ENCODE measurements at places on chromosomes 16 and 17. TPM values are rescaled to one million over a fixed set of nuclear protein-coding genes. Genes with fewer than 3 reads are reported as not detected.
A peak's percentile ranks its signal among the peaks of the same experiment; 100 is the strongest.

Gene HOXB7
- total RNA-seq, result 0.25 TPM

Gene NDRG4
- 664 TPM for total RNA-seq

Gene NT5C3B
- total RNA-seq, result 25.2 TPM

Gene CDRT15L2
- not detected for total RNA-seq

Gene MRPL58
- total RNA-seq, result 89.4 TPM

Gene KRTAP17-1
- not detected for total RNA-seq

Gene MYCBPAP
- not detected for total RNA-seq

Gene OTOP3
- total RNA-seq, result not detected

Gene ITGB4
- total RNA-seq, result 10.0 TPM

Gene RHOT2
- 82.1 TPM for total RNA-seq

Gene KRTAP2-1
- not detected for total RNA-seq

Gene SLC38A8
- not detected for total RNA-seq

Gene UBALD2
- 24.6 TPM for total RNA-seq

GRCh38 chr16:27232061-27232900 is 29.0 kb downstream of the KDM8 start:
- H3K27ac ChIP-seq, result no peak overlapping the region
- H3K4me3 ChIP-seq, result no peak overlapping the region
- H3K27me3 ChIP-seq, result no peaks in the 10 kb centered on the region

DNA sequence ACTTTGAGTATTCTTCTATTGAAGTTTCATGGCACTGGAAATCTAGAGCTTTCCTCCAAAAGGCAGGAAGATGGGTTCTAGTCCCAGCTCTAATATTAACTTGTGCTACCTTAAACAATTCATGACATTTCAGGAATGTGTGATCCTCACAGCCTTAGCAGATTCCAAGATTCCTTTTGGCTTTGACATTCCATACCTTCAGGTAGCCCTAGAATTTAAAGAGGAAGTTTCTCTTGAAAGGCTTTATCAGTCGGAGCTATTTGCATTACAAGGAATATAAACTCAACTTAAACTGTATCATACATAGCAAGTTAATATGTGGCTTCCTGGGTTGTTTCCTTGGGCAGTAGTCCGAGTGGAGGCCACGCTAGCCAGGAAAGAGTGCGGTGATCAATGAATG is 330.0 kb downstream of the SHISA9 start:
- no peaks in the 10 kb centered on the region for H3K4me1 ChIP-seq
- no peak overlapping the region for H3K27ac ChIP-seq
- H3K27me3 ChIP-seq, result no peaks in the 10 kb centered on the region
- no peak overlapping the region for H3K4me3 ChIP-seq
- no peak for DNase-seq

- no peaks in the 10 kb centered on the region for H3K36me3 ChIP-seq
- DNase-seq, result no peak
- H3K4me3 ChIP-seq, result no peak overlapping the region
- no peak overlapping the region for H3K27ac ChIP-seq
- H3K4me1 ChIP-seq, result peaks cover 26% of the 10 kb centered on the region
Measured at GRCh38 chr16:55571191-55571897, 4.9 kb downstream of the CAPNS2 start.

DNA sequence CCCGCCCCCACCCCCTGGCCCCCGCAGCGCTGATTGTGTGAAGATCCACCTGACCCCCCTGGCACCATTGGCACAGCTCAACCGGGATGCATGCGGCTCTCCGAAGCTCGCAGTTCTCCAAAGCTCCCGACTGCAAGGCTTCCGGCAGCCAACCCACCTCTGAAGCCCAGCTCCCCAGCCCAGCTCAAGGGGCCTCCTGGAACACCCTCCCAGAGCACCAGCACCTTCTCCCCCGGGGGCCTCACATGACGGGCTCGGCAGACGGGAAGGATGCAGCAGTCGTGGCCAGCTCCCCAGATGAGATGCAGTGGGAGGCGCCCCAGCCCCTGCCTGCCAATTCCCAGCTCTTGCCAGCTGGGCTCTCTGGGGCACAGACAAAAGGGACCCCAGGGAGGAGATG is 215.3 kb downstream of the ZNF423 start:
- no peak overlapping the region for H3K27ac ChIP-seq
- H3K36me3 ChIP-seq, result peaks cover 24% of the 10 kb centered on the region
- H3K27me3 ChIP-seq, result no peaks in the 10 kb centered on the region
- peaks cover 23% of the 10 kb centered on the region for H3K4me1 ChIP-seq
- H3K4me3 ChIP-seq, result no peak overlapping the region

DNA sequence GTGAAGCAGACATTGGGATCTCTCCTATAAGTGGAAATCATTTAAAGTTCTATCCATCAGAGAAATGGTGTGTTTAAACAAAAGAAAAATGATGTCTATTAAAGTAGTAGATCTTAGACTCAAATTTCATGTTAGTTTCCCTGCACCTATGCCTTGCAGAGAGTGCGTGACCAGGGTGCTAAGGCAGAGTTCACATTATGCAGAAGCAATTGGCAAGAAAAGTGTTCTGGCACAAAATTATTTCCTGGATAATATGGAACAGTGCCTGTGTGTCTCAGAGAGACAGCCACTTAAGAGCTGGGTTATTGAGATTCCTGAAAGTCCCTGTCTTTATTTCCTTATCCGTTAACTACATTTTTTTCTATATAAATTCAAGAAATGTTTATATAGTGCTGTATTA is 457.0 kb downstream of the CDH8 start:
- H3K36me3 ChIP-seq, result no peaks in the 10 kb centered on the region
- H3K27me3 ChIP-seq, result no peaks in the 10 kb centered on the region
- no peak overlapping the region for H3K27ac ChIP-seq

- H3K27me3 ChIP-seq, result no peaks in the 10 kb centered on the region
- H3K27ac ChIP-seq, result peak overlapping the region; percentile 85
- no peak for DNase-seq
- H3K36me3 ChIP-seq, result peaks cover 56% of the 10 kb centered on the region
- H3K4me1 ChIP-seq, result peaks cover 68% of the 10 kb centered on the region
Measured at GRCh38 chr17:75691801-75692626, 24.9 kb downstream of the SAP30BP start.

GRCh38 chr17:71976011-71976649 is 144.7 kb upstream of the SOX9 start:
- H3K36me3 ChIP-seq, result no peaks in the 10 kb centered on the region
- peak; percentile 69 for DNase-seq
- peaks cover 15% of the 10 kb centered on the region for H3K4me1 ChIP-seq
- H3K4me3 ChIP-seq, result peak overlapping the region; percentile 48
- H3K27ac ChIP-seq, result no peak overlapping the region

- no peak for DNase-seq
- H3K36me3 ChIP-seq, result peaks cover 96% of the 10 kb centered on the region
- no peaks in the 10 kb centered on the region for H3K4me1 ChIP-seq
- H3K27me3 ChIP-seq, result no peaks in the 10 kb centered on the region
Measured at GRCh38 chr17:80377798-80378197, 37.2 kb upstream of the ENDOV start.

- no peak for DNase-seq
- H3K36me3 ChIP-seq, result no peaks in the 10 kb centered on the region
- no peaks in the 10 kb centered on the region for H3K27me3 ChIP-seq
- H3K4me1 ChIP-seq, result no peaks in the 10 kb centered on the region
- no peak overlapping the region for H3K27ac ChIP-seq
Measured at GRCh38 chr17:65820306-65820705, 258.9 kb upstream of the AXIN2 start.

- H3K4me1 ChIP-seq, result peaks cover 42% of the 10 kb centered on the region
- no peak for DNase-seq
- no peaks in the 10 kb centered on the region for H3K27me3 ChIP-seq
- H3K4me3 ChIP-seq, result no peak overlapping the region
- peaks cover 13% of the 10 kb centered on the region for H3K36me3 ChIP-seq
- no peak overlapping the region for H3K27ac ChIP-seq
Measured at GRCh38 chr17:29393436-29393835, 3.3 kb downstream of the TAOK1 start.

DNA sequence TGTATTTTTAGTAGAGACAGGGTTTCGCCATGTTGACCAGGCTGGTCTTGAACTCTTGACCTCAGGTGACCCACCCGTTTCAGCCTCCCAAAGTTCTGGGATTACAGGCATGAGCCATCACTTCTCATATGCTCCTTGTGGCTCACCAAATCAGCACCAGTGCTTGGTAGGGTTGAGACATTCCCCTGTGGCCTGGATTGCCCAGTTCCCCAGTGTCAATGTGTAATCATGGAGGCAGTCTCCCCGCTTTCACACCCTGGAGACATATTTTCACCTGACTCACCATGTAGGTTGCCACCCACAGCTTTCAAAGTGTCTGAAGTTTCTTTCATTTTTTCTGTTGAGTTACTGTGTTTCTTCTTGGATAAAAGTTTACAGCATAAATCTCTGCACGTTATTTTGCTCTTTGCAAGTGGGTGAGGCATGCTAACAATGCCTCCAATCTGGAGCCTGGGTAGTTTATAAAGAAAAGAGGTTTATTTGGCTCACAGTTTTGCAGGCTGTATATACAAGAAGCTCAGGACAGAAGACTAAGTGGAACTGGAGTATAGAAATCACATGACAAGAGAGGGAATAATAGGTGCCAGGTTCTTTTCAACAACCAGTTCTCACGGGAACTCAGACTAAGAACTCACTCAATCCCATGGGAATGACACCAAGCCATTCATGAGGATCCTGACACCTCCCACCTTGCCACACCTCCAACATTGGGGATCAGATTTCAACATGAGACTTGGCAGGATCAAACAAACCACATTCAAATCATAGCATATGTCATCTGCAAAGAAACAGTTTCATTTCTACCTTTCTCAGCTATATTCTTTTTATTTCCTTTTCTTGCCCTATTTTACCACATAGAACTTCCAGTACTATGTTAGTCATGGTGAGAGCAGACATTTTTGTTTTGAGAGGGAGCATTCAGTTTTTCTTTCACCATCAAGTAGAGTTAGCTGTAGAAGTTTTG is 113.2 kb downstream of the PHKB start:
- H3K4me3 ChIP-seq, result no peak overlapping the region
- no peak overlapping the region for H3K27ac ChIP-seq
- H3K36me3 ChIP-seq, result no peaks in the 10 kb centered on the region

DNA sequence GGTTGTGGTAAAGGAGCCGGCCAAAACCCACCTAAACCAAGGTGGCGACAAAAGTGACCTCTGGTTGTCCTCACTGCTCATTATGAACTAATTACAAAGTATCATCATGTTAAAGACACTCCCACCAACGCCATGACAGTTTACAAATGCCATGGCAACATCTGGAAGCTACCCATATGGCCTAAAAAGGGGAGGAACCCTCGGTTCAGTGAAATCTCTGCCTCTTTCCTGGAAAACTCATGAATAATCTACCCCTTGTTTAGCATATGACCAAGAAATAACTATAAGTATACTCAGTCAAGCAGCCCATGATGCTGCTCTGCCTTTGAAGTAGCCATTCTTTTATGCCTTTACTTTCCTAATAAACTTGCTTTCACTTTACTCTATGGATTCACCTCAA is 72.2 kb downstream of the CYLD start:
- no peaks in the 10 kb centered on the region for H3K27me3 ChIP-seq
- no peaks in the 10 kb centered on the region for H3K4me1 ChIP-seq
- H3K4me3 ChIP-seq, result no peak overlapping the region
- H3K27ac ChIP-seq, result no peak overlapping the region
- no peaks in the 10 kb centered on the region for H3K36me3 ChIP-seq

DNA sequence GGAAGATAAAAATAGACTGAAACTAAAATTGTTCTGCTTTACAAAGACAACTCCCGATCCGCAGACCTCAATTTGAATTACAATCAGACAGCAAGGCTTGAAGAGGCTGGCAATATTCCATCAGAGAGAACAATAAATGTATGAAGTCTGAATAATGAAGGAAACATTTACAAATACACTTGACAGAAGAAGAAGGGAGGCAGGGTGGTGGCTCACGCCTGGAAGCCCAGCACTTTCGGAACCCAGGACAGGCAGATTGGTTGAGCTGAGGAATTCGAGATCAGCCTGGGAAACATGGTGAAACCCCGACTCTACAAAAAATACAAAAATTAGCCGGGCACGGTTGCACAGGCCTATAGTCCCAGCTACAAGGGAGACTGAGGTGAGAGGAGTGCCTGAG is 14.6 kb downstream of the ODF4 start:
- no peaks in the 10 kb centered on the region for H3K4me1 ChIP-seq
- no peak overlapping the region for H3K27ac ChIP-seq
- no peaks in the 10 kb centered on the region for H3K36me3 ChIP-seq
- no peaks in the 10 kb centered on the region for H3K27me3 ChIP-seq
- no peak overlapping the region for H3K4me3 ChIP-seq
- no peak for DNase-seq

DNA sequence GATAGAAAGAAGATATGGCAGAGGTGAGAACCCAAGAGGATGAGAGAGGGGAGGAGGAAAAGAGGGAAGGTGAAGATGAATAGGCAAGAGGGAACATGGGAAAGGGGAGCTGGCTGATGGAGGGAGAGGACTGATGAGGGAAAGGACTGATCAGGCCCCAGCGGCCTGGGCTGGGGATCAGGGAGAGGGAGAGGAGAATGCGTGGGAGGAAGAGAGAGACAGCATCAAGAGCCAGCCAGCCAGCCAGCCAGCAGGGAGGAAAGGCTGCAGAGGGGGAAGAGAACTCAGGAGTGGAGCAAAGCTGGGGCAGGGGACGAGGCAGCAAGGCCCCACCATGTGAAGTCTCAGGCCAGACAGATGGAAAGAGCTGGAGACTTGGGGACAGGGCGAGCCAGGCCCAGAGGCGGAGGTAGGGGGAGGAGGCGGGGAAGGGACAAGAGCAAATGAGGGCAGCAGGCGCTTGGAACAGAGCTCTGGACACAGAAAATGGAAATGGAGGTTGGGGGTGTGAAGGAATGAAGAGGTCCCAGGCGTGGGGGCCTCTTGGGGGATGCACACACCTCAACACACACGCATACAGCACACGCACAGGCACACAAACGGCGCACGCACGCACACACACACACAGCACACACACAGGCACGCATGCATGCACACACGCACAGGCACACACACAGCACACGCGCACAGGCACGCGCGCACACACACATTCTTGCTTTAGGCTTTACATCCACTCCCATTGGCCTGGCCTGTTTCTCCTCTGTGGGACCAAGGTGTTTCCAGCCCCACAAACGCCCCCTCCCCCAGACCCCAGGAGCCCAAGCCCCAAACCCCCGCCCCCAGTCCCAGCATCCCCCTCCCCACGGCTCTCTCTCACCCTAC is 12.3 kb downstream of the DLG4 start:
- no peaks in the 10 kb centered on the region for H3K27me3 ChIP-seq
- H3K4me3 ChIP-seq, result no peak overlapping the region
- no peak for DNase-seq
- H3K4me1 ChIP-seq, result peaks cover 3% of the 10 kb centered on the region
- no peaks in the 10 kb centered on the region for H3K36me3 ChIP-seq

GRCh38 chr16:74275031-74275636 is 21.5 kb upstream of the PSMD7 start:
- no peak overlapping the region for H3K4me3 ChIP-seq
- DNase-seq, result no peak
- no peaks in the 10 kb centered on the region for H3K27me3 ChIP-seq
- no peaks in the 10 kb centered on the region for H3K36me3 ChIP-seq

DNA sequence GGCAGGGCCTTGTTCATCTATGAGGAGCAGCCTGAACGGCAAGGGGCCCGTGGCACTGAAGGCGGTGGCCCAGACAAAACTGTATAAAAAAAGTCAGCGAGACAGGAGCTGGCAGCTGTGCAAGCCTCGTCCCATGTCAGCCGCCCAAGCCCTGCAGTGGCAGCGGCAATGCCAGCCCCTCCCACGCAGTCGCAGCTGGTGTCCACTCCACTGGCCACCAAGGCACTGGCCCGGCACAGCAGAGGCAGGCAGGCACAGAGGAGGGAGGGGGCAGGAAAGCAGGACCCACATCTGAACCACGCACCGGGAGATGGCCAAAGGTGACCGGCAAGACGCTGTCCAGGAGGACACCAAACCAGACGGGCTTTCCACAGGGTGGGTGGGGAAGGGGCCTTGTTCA is 15.9 kb upstream of the C16orf95 start:
- H3K4me1 ChIP-seq, result no peaks in the 10 kb centered on the region
- H3K36me3 ChIP-seq, result peaks cover 80% of the 10 kb centered on the region
- no peaks in the 10 kb centered on the region for H3K27me3 ChIP-seq
- DNase-seq, result peak; percentile 15
